ENCODE measurements at places on chromosomes 16 and 17. TPM values are rescaled to one million over a fixed set of nuclear protein-coding genes. Genes with fewer than 3 reads are reported as not detected.

KRT31 gene
- polyA plus RNA-seq: not detected

MLKL gene
- 2.6 TPM for polyA plus RNA-seq

NRN1L gene
- polyA plus RNA-seq: not detected

GRB2 gene
- 91.2 TPM for polyA plus RNA-seq

TMIGD1 gene
- 1.2 TPM for polyA plus RNA-seq

DNA sequence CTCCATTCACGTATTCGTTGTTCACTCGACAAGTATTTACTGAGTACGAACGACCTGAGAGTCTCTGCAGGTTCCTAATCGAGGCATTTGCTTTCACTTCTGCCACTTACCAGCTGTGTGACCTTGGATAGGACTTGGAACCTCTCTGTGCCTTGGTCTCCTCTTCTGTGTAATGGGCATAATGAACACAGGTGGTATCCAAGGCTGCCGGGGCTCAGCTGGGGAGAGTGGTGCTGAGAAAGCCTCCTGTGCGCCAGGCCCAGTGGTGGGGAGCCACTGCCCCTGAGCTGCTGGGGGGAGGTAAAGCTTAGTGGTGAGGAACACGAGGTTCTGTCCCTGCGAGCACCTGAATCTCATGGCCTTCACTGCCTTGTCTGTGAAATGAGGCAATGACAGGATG lies 150.7 kb downstream of the IRF8 start:
- DNase-seq: no peak
